ENCODE measurements at places on chromosomes 7 and 10.

DNA sequence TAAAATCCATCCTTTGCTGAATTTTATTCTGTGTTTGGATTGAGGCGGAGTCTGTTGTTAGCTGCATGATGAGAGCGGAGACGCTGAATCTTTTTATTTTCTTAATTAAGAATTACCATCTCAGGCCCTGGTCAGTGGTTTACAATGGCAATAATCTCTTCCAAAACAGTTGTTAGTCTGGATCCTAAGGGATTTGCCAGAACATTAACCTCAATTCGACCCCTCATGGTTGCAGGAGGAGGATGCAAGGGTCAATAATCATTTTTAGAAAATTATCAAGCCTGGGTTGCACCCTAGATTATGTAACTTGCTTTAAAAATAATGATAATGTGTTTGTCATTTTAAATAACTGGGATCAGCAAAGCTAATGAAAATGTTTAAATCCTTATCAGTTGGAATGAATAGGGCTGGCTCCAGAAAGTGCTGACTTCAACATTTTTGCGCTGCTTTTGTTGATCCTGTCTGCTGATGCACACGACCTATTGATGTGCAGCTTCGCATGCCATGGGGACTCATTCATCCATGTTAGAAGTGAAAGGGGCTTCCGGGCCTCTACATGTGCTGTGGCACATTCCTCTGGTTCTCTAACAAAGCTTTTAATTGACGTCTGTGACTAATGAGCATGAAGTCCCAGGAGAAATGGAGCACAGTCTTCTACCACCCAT is 80.7 kb upstream of the KIAA1217 start:
- DNase-seq, result no peak

GRCh38 chr7:75639886-75640190 is 98.9 kb downstream of the HIP1 start:
- DNase-seq, result no peak

GRCh38 chr7:28528899-28529298 is 116.6 kb downstream of the CREB5 start:
- DNase-seq, result no peak

GRCh38 chr10:107103174-107104025 is 61.1 kb downstream of the SORCS1 start:
- DNase-seq, result no peak

GRCh38 chr10:44990302-44990655 is 10.4 kb upstream of the ZNF22 start:
- no peak for DNase-seq

DNA sequence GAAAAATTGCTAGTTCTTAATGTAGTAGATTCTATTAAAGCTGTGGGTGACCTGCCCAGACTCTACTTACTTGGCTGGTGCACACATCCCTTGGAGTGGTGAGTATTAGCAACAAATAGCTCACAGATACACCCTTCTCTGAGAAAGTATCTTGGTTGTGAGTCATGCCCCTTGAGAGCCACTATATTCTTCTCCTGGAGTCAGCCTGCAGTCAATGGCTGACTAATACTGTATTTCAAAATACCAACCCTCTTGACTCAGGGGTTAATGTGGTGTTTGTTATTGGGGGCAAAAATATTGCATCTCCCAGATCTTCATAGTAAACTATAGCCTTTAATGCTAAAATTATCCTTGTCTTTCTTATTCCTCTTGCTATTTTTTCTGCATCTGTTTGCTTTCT is 354.9 kb downstream of the BMPER start:
- no peak for DNase-seq

GRCh38 chr10:95860166-95860940 is 47.4 kb upstream of the CC2D2B start:
- DNase-seq, result no peak

DNA sequence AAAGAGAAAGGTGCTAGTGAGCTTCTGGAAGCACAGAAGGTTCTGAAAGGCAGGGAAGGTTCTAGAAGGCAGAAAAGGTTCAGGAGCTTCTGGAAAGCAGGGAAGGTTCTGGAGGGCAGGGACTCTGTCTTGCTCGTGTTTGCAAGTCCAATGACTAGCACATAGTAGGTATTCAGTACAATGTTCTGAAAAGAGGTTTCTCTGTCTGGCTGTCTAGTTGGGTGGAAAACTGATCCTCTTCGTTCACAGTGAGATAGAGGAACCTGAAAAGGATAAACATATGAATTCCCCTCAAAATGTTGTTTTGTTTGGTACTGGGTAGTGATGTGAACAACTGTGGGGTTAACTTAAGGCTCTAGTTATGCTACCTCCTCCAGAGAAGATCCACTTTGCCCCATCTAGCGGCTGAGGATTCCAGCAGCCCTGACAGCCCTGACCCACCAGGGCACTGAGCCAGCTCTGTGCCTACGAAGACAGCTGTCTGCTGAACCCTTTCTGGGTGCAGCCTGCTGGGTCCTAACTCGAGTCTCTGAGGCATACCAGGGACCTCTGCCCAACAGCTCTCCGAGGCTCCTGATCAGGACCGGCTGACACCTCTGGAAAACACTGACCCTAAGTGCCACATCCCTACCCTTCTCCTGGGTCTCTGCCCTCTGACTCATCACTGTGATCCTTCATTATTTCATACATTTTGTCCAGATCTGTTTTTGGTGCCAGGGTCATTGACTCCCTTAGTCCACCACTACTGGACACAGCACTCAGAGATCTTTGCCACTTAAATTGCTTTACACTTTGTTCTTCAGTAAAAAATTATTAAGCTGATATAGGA is 15.4 kb downstream of the PTPRN2 start:
- DNase-seq, result no peak

DNA sequence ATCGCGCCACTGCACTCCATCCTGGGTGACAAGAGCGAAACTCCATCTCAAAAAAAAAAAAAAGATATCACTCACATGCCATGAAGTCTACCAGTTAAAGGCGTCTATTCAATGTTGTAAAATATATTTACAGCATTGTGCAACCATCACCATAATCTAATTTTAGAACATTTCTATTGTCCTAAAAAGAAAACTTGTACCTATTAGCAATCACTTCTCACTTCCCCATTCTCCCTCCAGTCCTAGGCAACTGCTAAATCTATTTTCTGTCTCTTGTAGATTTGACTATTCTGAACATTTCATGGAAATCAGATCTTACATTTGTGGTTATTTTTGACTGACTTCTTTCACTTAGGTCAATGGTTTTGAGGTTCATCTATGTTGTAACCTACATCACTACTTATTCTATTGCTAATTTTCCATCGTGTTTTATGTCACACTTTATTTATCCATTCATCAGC is 25.2 kb upstream of the OTUD1 start:
- no peak for DNase-seq

GRCh38 chr7:55247428-55247827 is 117.7 kb upstream of the LANCL2 start:
- DNase-seq, result no peak

DNA sequence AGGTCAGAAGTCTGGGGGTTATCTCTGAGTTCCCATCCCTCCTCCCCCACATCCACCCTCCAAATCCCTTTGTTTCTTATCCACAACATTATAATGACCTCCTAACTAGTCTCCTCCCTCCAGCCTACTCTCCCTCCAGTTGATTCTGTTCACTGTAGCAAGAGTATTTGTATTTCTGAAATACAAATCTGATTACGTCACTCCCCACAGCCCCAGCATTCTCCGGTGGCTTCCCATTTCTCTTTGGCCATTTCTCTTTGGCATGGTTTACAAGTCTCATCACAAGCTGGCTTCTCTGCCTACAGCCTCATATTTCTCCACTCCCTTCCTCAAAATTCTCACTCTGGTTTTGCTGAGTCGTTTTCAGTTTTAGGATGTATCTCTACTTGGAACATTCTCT is 24.6 kb upstream of the MRPS33 start:
- no peak for DNase-seq

DNA sequence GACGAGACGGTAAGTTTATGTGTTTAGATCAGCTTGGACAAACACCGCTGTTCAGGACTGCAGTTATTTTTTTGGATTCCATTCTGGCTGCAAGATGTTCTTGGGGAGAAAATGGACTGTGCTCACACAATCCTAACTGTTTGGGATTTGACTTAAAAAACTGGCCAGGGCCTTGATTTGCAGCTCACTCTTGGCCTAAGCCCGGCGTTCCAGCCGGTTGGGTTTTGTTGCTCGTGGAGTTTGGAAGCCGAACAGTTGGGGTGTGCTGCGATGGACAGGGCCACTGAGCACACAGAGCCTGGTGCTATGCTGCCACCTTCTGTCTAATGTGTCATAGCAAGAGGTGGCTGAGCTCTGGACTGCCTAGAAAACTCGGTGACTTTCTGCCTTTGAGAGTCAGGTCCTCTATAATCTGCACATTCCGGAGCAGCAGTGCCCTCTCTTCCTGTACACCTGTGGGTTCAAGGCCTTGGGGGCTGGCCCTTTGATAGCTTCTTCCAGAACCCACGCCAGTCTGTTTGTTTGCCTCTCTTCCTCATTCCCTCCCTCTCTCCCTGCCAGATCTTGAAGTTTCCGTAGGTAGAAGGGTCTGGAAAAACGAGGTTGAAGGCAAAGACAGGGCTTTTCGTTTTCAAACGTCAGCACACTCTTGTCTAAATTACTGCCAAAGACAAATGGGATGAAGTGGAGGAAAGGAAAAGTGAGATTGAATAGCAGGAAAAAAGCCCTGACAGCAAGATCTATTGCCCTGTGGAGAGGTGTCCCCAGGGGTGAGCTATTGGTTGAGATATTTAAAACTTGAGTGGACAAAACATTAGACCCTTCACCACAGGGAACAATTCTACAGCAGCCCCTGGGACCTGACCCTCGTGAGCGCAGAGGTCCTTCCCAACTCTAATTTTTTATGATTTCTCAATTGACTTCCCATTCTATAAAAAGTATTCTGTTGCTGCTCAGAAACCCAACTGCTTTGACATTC is 167.5 kb upstream of the HABP2 start:
- DNase-seq, result peak; percentile 0

- no peak for DNase-seq
These were observed 10.2 kb downstream of the NOS3 start for GRCh38 chr7:151000897-151001495.

- no peak for DNase-seq
These were observed 872.6 kb upstream of the SORCS1 start for GRCh38 chr10:108037061-108037460.

GRCh38 chr10:50824782-50825181 is 60.6 kb downstream of the A1CF start:
- no peak for DNase-seq

GRCh38 chr7:126659124-126659523 is 593.6 kb downstream of the GRM8 start:
- DNase-seq, result no peak

DNA sequence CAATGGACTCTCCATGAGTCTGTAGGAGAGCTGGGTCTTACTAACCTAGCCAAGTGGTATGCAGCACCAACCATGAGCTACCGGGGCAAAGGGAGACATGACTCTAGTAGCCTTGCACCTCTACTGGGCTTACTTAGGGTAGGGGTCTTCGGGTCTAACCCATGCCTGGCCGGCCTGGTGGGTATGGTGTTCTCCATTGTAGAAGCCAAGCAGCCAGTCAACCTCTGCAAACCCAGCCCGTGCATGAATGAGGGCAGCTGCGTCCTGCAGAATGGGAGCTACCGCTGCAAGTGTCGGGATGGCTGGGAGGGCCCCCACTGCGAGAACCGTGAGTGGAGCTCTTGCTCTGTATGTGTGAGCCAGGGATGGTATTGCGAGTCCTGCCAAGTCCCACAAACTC is 51.0 kb downstream of the VWA2 start:
- DNase-seq, result no peak

DNA sequence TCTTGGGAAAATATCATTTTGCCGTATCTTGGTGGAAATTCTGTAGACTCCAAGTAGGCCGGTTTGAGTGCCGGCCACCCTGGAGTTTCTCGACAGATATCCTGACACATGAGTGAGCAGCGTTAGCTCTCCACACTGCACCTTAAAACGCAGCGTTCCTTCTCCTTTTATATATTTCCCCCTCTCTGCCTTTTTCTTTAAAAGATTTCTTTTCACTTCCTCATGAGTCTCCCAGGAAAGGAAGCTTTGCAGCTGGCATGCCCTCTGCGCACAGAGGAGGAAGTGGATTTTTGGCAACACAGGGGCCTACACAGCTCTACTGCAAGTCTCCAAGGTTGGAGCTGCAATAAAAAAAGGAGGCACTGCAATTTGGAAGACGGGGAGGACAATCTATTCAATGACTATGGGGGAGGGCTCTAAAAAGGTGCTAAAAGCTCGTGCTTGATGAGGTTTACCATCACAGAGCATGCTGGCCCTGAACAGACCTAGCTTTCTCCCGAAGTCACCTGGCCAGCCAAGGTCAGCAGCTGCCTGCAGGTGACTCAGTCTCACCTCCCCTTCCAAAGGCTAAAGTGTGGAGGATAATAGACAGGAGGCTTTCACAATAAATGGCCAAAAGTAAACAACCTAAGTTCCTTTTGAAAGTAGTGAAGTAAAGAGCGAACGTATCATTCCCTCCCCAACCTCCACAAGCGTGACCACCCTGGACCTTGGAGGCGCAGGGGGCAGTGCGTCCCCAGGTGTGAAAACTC is 252.8 kb downstream of the ZMYND11 start:
- DNase-seq, result no peak

DNA sequence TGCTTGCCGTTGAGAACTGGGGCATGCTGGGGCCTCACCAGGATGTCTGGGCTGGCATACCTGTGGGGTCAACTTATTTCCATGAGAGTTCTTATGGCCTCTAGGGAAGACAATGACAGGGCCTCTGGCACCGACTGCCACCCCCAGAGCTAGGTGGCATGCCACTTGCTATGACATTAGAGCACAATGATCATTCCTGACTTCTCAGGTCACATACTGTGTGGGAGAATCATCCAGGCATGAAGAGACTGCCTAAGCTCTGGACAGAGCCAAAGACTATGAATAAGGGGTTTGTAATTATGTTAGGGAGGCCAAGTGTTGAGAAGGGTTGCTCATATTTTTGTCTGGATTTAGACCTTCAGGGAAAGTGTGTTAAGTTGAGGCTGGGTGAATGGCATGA is 97.5 kb downstream of the PTPN20 start:
- no peak for DNase-seq

GRCh38 chr7:139687980-139688632 is 89.7 kb downstream of the HIPK2 start:
- DNase-seq, result no peak

DNA sequence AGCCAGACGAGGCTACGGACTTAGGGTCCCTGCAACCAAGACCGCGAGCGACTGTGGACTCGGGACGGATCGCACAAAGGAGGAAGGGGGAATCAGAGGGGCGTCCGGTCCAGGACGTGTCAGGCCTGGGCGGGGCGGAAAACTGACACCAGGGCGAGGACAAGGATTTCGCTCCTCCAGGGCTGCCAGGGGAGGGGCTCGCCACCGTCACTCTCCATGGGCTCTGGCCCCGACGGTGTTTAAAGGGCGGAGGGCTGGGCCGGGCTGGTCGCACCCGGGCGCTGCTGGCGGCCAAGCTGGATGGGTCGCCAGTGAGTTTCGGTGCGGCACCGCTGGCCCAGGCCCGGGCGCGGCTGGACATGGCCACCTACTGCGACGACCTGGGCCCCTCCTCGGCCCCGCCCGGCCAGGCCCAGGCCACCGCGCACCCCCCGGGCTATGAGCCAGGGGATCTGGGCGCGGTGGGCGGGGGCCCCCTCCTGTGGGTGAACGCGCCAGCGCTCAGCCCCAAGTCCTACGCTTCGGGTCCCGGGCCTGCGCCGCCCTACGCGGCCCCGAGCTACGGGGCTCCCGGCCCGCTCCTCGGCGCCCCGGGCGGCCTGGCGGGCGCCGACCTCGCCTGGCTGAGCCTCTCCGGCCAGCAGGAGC is at the start of gene FOXI2:
FOXI2 (plus strand) TSS at position 271 of the 648 bp plus-strand sequence; CDS start at position 360, 89 bp downstream.
- no peak for DNase-seq

GRCh38 chr7:97145068-97145467 is 27.6 kb downstream of the SDHAF3 start:
- DNase-seq, result no peak
